ENCODE measurements at places on chromosomes 16 and 17.

DNA sequence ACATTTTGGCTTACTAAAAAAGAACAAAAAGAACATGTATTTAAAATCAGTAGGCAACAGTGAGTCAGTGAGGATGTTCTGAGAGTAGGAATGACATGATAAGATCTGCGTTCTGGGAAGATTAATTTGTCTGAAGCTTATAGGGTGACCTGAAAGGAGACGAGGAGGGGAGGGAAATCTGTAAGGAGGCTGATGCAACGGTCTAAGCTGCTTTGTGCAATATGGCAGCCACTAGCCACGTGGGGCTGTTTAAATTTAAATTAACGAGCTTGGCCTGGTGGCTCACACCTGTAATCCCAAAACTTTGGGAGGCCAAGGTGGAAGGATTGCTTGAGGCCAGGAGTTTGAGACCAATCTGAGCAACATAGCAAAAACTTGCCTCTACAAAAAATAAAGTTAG, 181.6 kb upstream of the CACNG3 start:
- no peak for DNase-seq

- DNase-seq, result no peak
Observed at GRCh38 chr16:65281586-65281985, 159.7 kb upstream of the CDH11 start.

- DNase-seq, result no peak
Observed at GRCh38 chr16:4682084-4682591, 11.2 kb upstream of the NUDT16L1 start.

- DNase-seq, result peak; percentile 91
Observed at GRCh38 chr17:39980351-39981206, at the start of gene PSMD3. Gene PSMD3 (plus strand): TSS chr17:39980807. CDS start chr17:39980971, 164 bp downstream.

DNA sequence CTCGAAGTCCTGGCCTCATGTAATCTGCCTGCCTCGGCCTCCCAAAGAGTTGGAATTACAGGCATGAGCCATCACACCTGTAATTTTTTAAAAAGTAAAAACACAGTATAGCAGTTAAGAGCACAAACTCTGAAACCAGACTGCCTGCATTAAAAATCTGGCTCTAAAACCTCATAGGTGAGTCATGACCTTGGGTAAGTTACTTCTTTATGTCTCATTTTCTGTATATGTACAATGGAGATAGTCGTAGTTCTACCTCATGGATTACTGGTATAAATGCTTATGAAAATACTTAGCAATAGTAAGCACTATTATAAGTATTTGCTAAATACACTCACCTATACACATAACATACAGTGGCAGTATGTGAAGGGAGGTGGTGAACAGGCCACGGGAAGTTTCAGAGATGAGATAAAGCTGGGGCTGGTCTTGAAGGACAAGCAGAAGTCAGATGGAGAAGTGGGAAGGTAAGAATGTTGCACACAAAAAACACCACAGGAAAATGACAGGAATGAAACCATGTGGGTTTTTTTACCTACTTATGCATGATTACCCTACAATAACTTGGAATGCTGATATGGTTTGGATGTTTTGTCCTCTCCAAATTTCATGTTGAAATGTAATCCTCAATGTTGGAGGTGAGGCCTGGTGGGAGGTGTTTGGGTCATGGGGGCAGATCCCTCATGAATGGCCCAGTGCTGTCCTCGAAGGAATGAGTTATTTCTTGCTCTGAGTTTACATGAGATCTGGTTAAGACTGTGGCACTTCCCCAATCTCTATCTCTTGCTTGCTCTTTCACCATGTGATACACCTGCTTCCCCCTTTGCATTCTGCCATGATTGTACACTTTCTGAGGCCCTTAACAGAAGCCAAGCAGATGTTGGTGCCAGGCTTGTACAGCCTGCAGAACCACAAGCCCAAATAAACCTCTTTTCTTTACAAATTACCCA, 33.9 kb downstream of the ZNF652 start:
- no peak for DNase-seq

GRCh38 chr16:65124212-65124548, 2.3 kb upstream of the CDH11 start:
- DNase-seq, result no peak

DNA sequence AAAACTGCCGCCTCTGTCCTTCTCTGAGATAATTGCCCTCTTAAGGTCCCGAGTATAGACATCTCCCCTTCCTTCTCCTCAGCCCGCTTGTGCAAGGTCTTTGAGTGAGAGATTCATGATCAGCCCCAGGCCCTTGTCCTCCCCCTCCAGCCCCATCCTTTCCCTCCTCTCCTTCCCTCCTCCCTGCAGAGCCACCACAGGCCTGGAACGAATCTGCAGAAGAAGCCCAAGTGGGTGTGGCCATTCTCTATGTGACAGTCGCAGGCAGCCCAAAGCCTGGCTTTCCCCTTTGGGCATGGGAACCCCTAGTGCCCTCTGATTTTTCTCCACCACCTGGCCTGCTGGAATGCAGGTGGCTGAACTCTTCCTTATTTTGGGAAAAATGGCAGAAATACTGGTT, 7.2 kb upstream of the NDRG4 start:
- DNase-seq, result no peak

DNA sequence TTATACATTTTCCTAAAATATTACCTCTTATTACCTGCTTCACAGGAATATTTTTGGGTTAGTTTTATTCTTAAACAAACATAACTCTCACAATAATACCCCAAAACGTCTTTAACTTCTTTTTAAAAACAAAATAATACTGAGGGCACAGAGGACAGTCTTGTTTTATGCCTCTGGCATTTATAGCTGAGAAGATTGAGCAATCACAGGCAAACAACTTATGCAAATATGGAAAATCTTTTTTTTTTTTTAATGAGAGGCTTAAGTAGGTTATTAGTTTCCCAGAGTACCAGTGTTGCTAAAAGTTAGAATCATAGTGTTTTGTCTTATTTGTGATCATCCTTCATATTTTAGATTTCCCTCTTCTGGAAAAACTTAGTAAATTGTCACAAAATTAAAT, 195.0 kb downstream of the FTO start:
- no peak for DNase-seq

DNA sequence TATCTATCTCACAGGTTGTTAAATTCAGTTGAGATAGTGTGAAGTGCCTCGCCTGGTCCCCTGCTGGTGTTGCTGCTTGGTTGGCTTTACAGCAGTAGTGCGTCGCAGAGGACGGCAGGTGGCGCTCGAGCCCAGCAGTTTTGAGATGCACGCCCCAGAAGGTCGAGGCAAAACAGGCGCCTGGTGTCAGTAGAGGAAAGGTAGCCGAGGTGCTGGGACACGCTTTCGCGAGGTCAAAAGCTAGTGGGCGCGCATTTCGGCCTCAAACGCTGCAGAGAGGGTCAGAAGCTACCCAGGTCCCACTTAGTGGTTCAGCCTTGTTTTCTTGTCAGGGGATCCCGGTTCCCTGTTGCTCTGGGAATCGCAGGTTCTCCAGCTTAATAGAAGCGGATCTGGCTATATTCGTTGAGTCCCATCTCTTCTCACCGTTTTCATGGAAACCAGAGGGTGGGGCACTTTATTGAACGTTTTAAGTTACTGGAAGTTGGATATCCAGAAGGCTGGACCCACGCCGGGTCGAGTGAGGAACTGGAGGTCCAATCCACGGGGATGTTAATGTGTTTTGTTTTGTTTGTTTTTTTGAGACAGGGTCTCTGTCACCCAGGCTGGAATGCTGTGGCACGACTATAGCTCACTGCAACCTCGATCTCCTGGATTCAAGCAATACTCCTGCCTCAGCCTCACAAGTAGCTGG, 10.3 kb upstream of the ZFP90 start:
- DNase-seq, result peak; percentile 76

DNA sequence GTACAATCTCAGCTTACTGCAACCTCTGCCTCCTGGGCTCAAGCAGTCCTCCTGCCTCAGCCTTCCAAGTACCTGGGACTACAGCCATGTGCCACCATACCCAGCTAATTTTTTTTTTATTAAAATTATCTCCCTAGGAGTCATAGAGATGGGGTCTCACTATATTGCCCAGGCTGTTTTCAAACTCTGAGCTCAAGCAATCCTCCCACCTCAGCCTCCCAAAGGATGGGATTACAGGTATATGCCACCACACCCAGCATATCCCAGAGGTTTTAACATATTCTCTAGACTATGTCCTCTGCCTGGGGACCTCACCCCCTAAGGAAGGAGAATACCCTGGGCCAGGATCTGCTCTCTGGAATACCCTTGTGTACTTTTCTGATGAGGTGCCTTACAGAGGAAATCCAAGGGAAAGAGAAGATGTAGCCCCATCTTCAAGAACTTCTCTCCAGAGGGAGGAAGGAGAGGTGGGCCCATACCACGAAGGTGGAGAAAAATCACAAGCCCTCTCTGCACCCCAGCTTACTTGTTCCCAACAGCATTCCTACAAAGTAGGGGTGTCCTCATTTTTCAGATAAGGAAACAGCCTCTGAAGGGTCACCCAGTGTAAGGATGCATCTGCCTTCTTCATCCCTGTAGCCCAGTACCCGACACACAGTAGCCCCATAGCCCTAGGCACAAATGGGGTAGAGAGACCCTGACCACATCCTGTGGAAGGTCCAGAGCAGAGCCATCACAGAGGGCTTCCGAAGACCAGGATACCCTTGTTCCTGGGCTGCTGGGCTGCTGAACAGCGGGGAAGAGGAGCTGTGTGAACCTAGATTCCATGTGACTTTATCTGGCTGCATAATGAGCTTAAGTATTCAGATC, 151.6 kb downstream of the SOCS1 start:
- no peak for DNase-seq

DNA sequence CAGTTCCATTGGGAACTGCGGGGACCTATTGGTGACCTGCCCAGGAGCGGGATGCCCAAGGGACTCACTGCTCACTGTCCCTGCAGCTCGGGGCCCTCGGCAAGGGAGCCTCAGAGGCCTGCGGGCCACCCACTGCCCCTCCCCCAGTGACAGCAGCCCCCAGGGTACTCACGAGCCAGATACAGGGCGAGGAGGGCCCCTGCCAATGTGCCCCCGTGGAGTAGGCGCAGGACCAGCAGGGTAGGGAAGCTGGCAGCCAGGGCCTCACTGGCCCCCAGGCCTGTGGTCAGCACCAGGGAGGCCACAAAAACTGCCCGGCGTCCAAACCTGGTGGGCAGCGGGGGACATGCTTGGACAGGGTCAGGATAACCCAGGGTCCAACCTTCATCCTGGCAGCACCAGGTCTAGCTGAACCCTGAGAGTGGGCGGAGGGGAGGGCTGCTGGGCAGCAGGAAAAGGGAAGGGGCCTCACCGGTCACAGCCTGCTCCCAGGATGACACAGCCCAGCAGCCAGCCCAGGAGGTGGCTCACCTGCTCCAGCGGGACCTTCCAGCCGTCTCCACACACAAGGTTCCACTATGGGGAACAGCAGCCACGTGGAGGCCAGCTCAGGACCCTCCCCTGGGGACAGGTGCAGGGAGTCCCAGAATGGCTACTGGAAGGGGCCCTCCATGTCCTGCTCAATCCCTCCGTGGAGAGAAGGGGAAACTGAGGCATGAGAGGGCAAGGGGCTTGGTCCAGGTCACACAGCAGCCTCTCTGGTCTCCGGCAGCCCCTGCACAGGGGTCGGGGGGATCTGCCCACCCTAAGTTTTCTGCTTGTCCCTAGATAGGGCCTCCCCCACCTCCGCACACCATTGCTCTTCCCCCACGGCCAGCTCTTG, 855 bp downstream of the SLC22A31 start:
- DNase-seq, result no peak

GRCh38 chr17:73798111-73798748, 154.0 kb upstream of the SDK2 start:
- DNase-seq, result no peak

GRCh38 chr17:69090365-69090764, 29.6 kb upstream of the ABCA9 start:
- DNase-seq, result no peak

DNA sequence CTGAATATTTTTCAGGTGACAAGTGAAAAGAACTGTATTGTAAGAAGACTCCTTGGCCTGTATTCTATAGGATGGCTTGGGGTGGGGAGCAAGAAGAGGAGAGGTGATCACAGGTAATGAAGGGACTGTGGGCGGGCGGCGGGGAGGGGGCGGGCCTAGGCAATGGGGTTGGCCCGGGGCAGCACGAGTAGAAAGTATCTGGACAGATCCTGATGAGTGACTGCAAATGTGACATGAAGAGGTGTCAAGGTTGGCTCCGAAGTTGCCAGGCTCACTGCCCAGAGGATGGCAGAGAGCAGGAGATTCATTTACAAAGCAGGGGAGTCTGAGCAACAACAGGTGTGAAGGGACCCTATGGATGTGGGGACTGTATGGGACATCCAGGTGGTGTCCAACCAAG, 10.8 kb upstream of the G6PC1 start:
- DNase-seq, result no peak

DNA sequence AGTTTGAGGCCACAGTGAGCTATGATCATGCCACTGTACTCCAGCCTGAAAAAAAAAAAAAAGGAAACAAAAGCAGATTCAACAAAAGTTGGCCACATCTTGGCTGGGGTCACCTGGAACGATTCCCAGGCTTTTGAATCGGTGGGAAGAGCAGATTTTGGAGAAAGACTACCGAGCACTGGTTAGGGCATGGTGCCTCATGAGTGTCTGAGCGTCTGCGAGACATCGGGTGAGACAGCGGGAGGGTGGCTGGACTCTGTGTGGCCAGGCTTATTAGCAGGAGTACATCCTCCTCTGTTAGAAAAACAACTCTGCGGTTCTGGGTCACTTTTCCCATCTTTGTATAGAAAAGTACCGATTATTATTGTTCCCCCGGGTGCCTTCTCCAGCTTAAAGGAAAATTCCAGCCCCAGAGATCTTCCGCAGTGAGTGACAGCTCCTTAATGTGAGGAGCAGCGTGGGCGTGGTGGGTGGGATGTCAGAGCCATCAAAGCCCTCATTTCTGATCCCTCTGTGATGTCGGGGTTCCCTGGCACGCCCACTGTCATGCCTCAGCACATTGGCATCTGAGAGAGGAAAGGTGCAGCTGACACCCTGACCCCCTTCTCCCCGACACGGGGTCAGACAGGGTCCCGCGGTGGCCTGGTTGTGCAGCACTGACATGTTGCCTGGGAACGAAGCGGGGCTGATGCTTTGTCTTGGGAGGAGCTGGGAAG, 6.9 kb downstream of the RGS9 start:
- no peak for DNase-seq

DNA sequence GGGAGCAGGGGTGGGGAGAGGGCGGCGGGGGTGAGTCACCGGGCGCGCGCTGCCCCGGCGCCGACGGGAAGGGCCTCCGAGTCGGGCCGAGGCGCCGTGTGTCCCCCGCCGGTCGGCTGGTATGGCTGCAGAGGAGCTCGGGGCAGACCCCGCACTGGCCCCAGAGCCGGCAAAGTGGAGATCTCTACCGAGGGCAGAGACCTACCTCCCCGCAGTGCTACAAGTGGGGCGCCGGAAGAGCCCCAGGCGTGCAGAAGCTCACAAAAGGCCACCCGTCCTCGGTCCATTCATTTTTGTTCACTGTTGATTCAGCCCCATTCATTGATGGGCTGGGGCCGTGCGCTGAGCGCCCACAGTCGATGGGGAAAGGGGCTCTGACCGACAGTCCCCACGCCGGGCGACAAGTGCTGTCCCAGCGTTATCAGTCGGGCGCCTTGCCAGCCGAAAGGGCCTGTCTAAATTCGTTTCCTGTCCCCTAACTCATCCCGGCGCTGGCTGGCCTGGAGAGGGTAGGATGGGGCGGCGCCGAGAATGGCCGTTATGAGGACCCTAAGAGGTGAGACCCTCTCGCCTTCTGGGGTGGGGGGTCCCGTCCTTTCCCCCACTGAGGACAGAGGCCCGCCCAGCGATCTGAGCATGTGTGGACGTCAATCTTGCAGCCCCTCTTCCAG, 709 bp upstream of the ENO3 start:
- DNase-seq, result no peak

- no peak for DNase-seq
Observed at GRCh38 chr17:71885662-71886061, 235.2 kb upstream of the SOX9 start.

- DNase-seq, result no peak
Observed at GRCh38 chr17:63698381-63698885, 1.5 kb downstream of the LIMD2 start.

GRCh38 chr17:73133911-73134649, 30.7 kb upstream of the SSTR2 start:
- no peak for DNase-seq
